ENCODE measurements at places on chromosomes 13 and 19.

DNA sequence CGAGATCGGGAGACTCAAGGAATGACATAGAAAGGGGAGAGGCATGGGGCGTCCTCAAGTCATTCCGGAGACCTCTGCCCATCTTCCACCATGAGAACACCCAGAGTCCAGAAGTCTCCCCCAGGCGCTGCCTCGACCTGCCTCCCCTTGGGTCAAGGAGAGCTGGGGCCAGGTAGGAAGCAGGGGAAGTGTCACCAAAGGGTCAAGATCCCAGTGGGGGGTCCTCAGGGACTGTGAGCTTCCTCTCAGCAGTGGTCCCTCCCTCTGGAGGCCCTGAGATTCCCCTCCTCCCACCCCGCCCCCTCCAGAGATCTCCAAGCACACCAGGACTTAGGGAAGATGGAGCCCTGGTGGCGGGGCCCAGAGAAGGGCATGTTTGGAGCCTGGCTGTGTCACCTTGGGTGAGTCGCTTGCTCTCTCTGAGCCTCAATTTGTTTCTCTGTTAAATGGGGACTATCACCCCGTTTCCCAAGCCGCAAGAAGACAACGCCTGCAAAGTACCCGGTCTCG, 919 bp downstream of the DACT3 start:
- no peak for DNase-seq

- no peak for DNase-seq
Observed at GRCh38 chr13:20320885-20321284, 88.8 kb upstream of the GJB6 start.

- DNase-seq: no peak
Observed at GRCh38 chr19:51093101-51093500, 10.4 kb upstream of the KLK14 start.

- peak; percentile 49 for DNase-seq
Observed at GRCh38 chr13:48731957-48732569, 78.3 kb downstream of the CYSLTR2 start.

GRCh38 chr13:110634558-110634957, 19.2 kb downstream of the NAXD start:
- no peak for DNase-seq

GRCh38 chr13:51162701-51163100, 51.6 kb upstream of the C13orf42 start:
- DNase-seq: no peak

DNA sequence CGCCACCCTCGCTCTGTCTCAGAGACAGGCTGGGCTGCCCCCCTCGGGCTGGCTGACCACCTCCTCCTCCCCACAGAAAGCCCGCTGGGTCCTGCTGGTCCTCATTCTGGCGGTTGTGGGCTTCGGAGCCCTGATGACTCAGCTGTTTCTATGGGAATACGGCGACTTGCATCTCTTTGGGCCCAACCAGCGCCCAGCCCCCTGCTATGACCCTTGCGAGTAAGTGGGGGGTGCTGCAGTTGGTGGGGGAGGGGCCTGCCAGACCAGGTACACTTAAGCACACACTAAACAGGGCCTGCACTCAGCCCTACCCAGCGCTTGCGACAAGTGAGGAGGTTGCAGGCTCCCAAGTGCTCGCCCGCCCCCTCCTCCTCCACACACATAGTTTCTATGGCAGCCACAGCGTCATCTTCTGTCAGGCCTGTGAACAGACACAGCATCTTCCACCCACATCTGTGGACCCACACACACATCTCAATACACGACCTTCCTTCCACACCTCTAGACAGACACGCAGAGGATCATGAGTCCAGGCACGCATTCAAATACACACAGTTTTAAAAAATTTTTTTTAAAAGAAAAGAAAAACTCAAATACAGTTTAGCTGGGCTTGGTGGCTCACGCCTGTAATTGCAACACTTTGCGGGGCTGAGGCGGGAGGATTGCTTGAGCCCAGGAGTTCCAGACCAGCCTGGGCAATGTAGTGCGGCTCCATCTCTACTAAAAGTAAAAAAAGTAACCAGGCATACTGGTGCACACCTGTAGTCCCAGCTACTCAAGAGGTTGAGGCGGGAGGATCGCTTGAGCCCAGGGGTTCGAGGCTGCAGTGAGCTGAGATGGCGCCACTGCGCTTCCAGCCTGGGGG, 18.4 kb downstream of the PLD3 start:
- DNase-seq: no peak

DNA sequence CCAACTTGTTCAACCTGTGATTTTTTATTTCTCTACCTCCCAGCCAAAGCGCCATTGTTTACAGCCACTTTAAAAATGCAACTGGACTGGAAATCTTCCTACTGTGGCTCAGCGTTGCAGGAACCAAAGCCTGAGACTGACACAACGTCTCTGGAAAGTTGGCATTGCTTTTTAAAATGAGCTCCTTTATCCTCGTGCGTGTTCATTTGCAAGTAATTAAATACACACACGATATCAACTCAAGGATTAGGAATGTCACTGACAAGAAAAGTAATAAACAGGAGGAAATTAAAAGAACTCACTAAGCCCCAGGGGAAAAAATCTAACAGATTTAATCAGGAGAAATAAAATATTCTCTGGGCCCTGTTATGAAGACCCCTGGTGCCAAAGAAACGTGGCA, 184.6 kb upstream of the IRS2 start:
- no peak for DNase-seq

DNA sequence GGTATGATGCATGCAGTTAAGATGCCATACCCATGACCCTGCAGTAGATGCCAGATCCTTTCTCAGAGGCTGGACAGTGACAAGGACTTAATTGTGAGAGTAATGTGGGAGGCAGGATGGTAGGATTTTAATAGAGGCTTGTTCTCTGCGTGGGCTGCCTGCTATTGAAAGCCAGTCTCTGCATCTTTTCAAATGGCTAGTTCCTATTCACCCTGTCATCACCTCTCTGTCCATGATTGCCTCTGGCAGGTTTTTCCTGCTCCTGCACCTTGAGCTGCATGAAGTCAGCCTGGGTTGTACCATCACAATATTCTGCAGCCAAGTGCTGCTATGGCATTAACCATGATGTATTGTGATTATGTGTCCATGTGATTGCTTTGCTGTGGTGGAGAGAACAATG, 440.5 kb downstream of the ITGBL1 start:
- no peak for DNase-seq

GRCh38 chr13:94431987-94432386, 47.5 kb downstream of the DCT start:
- no peak for DNase-seq

DNA sequence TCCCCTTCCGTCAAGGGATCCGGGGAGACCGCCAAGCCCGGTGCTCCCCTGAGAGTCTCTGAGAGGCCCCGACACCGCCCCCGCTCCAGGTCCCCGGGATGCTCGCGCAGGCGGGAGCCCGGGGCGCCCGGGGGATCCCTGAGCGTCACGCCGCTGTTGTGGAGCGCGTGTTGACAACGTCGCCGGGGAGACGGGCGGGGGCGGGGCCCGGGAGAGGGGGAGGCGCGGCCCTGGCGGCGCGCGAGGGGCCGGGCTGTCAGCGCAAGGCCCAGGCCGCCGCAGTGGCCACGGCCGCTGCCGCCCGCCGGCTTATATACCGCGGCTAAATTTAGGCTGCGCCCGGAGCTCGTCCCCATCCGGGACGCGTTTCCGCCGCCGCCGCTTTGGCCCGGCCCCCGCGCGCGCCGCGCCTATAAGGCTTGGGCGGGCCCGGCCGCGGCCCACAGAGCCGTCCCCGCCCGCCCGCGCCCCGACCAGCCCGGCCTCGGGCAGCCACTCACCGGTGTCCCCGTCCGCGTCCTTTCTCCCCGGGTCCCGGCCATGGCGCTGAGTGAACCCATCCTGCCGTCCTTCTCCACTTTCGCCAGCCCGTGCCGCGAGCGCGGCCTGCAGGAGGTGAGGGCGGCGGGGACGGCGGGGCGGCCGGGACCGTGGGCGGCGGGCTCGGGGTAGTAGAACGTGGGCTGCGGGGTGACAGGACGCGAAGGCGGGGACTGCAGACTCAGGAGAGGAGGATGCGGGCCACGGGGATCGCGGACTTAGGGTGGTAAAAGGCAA, at the start of gene KLF2:
Gene KLF2 (plus strand): TSS at position 443 of the 777 bp plus-strand sequence. CDS start 98 bp downstream, at position 541.
- DNase-seq: peak; percentile 98

DNA sequence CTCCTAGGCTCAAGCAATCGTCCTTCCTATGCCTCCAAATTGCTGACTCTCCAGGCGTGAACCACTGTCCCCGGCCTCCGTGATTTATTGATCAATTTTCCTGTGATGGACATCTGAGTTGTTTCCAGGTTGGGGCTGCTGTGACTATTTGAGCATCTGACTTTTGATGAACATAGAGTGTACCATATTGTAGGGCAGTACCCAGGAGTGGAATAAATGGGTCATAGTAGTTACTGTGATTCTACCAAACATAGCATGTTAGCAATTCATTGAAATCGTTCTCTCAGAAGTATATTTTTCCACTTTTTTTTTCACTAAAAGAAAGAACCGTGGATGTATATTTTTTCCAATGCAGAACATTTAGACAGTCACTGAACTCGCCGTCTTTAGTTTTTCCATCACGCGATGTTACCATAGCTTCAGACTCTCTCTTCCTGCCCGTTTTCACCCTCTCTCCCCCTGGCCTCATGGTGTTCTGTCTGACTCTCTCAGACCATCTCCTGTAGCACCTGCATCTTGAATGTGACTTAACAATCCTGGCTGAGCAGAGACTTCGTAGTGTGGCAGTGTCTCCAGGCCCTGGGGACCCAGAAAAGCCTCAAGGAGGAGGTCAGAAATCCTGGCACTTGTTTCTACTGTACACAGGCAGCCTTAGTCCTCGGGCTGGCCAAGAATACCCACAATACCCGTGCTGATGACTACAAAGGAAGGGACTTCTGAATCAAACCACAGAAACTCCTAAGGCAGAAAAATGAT, 3.2 kb upstream of the RASGRP4 start:
- no peak for DNase-seq

GRCh38 chr13:41675306-41675705, 218.0 kb downstream of the RGCC start:
- no peak for DNase-seq

- peak; percentile 61 for DNase-seq
Observed at GRCh38 chr19:33143897-33144405, 12.0 kb downstream of the WDR88 start.

DNA sequence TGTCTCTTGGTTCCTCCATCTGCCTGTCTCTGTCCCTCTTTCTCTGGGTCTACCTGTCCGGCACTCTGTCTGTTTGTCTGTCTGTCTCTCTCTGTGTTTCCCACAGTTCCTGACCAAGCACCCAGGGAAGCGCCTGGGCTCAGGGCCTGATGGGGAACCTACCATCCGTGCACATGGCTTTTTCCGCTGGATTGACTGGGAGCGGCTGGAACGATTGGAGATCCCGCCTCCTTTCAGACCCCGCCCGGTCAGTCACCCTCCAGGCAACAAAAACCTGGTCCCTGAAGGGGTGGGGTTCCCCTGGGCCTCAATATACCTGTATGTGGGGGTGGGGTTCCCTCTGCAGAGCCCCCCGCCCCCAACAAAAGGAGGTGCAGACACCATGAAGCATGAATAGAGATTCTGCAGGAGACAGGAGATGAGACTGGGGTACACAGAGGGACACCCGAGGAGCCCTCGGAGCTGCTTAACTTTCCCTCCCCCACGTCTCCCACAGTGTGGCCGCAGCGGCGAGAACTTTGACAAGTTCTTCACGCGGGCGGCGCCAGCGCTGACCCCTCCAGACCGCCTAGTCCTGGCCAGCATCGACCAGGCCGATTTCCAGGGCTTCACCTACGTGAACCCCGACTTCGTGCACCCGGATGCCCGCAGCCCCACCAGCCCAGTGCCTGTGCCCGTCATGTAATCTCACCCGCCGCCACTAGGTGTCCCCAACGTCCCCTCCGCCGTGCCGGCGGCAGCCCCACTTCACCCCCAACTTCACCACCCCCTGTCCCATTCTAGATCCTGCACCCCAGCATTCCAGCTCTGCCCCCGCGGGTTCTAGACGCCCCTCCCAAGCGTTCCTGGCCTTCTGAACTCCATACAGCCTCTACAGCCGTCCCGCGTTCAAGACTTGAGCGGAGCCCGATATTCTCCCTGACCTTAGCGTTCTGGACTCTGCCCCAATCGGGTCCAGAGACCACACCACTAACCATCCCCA, 2.6 kb upstream of the CACNG7 start:
- peak; percentile 45 for DNase-seq

DNA sequence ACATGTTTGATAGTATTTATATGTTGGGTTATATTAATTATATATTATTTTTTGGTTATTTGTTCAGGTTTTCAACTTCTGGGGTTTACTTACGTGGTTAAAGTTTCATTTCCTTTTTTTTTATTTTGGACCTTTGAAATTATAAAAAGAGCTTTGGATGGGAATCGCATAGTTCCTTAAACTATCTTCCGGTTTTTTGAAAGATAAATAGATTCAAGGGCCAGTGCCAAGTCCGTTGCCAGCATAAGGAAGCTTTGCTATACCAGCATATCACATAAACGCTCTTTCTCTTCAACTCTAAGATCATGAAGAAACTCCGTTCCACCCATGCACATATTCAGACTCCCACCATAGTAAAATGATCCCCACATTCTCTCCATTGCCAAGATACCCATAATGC, 7.4 kb upstream of the OXGR1 start:
- no peak for DNase-seq

GRCh38 chr19:33214596-33214995, 11.1 kb downstream of the SLC7A10 start:
- no peak for DNase-seq

GRCh38 chr13:48066310-48066989, 28.5 kb downstream of the MED4 start:
- no peak for DNase-seq

DNA sequence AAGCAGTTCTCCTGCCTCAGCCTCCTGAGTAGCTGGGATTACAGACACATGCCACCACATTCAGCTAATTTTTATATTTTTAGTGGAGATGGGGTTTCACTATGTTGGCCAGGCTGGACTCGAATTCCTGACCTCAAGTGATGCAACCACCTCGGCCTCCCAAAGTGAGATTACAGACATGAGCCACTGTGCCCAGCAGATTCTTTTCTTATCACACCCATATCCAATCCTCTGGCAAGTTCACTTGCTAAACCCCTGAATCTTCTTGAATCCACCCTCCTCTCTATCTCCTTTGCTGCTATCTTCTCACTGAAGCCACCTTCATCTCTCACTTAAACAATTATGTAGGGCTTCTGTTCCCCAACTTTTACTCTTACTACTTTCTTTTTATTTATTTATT, 17.5 kb downstream of the TMEM143 start:
- no peak for DNase-seq

GRCh38 chr13:28568286-28568685, 73.4 kb upstream of the FLT1 start:
- DNase-seq: no peak

- no peak for DNase-seq
Observed at GRCh38 chr13:103878891-103879605, 812.8 kb upstream of the SLC10A2 start.

GRCh38 chr13:98900442-98900841, 77.4 kb downstream of the DOCK9 start:
- DNase-seq: no peak

DNA sequence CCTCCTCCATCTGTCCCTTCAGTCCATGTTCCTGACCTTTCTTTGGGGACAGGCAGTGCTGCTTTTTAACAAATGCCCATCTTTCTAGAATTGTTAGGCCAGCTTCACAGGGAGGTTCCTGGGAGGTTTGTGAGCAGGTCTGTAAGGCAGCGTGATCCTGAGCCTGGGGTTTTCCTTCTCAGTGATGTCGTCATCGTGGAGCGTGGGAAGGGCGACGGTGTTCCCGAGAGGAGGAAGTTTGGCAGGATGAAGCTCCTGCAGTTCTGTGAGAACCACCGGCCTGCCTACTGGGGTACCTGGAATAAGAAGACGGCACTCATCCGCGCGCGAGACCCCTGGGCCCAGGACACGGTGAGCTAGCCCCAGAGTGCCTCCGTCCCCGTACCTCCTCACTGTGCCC, 26.8 kb downstream of the CHAF1A start:
- DNase-seq: no peak

GRCh38 chr13:20952838-20953237, 50.3 kb upstream of the XPO4 start:
- DNase-seq: no peak

Data from CD4-positive, alpha-beta T cell treated with Interferon gamma for 1 hour (primary cell).